ENCODE measurements at places on chromosomes 12 and 14.

DNA sequence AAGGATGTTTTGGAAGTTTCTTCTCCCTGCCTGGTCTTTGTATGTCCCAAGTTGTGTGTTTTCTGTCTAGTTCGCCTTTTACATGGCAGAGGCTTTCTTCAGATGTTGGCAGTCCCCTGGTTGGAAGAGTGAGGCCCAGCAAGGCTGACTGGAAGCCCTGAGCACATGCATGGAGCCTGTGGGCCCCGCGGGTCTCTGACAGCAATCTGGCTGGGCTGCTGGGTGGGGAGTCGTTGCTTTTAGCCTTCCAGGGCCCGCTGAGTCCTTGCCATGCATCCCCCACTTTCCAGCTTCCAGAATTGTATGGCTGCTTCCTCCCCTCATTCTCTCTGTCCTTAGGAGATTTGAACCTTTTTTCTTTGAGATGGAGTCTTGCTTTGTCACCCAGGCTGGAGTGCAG, 25.3 kb downstream of the ANKRD9 start:
- DNase-seq = no peak

- no peak for DNase-seq
These were observed 115.7 kb downstream of the SAMD4A start for GRCh38 chr14:54682578-54682977.

GRCh38 chr12:32947206-32948067, 50.9 kb upstream of the PKP2 start:
- no peak for DNase-seq

GRCh38 chr14:35284506-35284905, 7.7 kb upstream of the PSMA6 start:
- DNase-seq = no peak

GRCh38 chr12:30927222-30927611, 669 bp downstream of the TSPAN11 start:
- DNase-seq = no peak

GRCh38 chr12:69068448-69068847, 135.5 kb upstream of the CPM start:
- no peak for DNase-seq

GRCh38 chr14:93019970-93020369, 95.8 kb downstream of the ITPK1 start:
- DNase-seq = no peak

- no peak for DNase-seq
These were observed 10.6 kb downstream of the NACA start for GRCh38 chr12:56714431-56714929.

GRCh38 chr12:42760550-42760949, 171.0 kb upstream of the PRICKLE1 start:
- no peak for DNase-seq

DNA sequence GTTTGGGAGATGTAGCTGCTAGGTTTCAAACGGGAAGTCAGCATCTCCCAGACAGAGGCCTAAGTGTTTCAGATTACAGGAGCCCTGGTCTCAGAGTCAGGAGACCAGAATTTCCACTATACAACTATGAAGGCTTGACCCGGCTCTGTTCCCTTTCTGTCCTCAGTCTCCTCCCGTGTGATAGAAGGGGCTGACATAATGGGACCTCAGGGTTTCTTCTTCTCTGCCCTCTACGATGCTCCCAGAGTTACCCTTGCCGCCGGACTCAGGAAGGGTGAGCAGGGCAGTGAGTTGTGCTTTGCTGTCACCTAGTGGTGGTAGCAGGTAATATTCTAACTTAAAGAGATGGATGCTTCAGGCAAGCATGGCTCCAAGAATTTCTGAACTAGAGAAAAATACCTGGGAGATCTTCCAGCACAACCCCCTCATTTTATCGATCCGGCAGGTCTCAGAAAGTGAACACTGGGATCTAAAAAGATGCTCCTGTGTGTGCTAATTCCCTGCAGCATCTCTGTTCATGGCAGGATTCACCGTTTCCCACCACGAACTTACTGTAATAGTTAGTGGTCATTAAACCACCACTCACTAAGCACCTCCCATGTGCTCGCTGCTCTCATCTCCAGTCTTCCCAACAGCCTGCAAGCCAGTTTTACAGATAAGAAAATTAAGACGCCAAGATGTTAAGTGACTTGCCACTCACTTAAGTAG, 84.4 kb downstream of the VWF start:
- peak; percentile 8 for DNase-seq

DNA sequence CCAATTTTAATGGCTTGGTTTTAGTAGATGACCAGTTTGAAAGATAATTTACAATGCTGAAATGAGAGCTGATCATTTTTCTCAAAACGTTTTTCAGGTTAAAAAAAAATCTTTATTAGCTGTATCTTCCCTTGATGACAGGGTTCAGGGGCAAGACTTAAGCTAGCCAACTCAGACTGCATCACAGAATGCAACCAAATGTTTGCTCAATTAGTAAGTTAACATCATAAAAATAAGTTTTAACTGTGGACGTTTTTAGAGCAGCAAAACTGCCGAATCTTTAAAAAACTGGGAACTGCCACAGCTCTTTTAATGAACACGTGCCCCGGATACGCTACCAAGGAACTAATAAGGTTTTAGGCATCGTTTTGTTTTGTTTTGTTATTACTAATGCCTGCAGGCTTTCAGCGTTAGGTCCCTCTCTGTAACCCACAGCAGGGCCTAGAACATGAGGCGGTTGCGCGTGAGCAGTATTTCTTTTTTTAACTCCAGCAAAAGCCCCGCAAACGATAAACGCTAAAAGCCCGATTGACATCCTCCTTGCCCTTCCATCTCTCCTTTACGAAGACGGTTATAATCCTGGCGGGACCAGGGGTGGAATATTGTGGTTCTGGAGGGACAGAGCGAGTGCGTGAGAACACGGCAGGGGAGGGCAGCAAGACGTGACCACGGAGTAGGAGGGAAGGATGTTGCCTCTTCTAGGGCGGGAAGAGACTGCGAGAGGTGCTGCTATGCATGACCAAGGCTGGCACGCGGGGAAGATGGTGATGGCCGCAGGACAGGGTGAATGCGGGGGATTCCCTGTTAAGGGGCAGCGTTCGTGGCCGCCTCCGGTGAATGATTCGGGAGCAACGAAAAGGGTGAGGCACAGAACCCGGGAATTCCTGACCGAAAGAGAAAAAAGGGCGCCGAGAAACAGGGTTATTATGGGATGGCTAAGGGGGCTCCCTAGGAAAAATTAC, 652 bp downstream of the SUPT16H start:
- DNase-seq = peak; percentile 45

GRCh38 chr12:1662761-1663439, 28.0 kb upstream of the ADIPOR2 start:
- DNase-seq = no peak

- no peak for DNase-seq
These were observed 10.6 kb upstream of the TBPL2 start for GRCh38 chr14:55450987-55451386.

- DNase-seq = no peak
These were observed 7.8 kb downstream of the PITPNM2 start for GRCh38 chr12:123142921-123143735.

- no peak for DNase-seq
These were observed 26.5 kb upstream of the JDP2 start for GRCh38 chr14:75401361-75401760.

- DNase-seq = no peak
These were observed 66.3 kb downstream of the VRK1 start for GRCh38 chr14:96863327-96863985.

DNA sequence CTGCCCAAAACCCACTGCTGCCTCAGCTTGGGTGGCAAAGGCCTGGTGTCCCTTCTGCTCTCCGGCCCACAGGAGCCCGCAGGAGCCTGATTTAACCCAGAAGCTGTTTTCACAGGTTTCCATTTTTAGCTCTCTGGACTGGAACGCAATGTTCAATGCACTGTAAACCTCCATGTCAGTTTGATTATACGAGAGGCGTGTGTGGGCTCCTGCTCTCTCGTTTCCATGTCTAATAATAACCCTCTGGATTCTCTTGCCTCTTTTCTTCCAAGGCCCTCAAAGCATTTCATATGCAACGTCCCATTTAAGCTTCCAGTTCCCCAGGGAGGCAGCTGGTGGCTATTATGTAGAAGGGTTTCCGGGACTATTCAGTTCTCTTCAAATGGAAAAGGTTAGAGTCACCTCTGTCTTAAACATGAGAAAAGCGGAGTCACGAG, 161.1 kb downstream of the SUDS3 start:
- no peak for DNase-seq

DNA sequence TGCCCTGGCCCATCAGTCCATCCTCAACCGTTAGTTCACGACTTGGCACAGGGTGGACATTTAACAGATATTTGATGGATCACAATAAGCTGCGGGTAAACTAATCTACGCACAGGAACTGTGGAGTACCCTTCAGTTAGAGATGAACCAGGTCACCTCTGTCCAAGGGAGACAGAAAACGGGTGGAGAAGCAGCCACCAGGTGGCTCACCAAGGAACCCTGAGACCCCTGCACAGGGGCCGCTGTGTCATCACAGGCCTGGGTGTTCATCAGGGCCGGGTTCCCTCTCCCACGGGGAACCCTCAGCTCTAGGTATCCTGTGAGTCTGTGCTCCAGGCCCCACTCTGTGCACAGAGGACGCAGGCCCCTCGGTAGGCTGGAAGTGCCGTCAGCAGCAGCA, 122.2 kb downstream of the PIWIL1 start:
- DNase-seq = no peak

- DNase-seq = no peak
These were observed 33.9 kb upstream of the FAM222A start for GRCh38 chr12:109679501-109680263.

GRCh38 chr12:100337727-100338126, 19.1 kb upstream of the SLC17A8 start:
- no peak for DNase-seq

DNA sequence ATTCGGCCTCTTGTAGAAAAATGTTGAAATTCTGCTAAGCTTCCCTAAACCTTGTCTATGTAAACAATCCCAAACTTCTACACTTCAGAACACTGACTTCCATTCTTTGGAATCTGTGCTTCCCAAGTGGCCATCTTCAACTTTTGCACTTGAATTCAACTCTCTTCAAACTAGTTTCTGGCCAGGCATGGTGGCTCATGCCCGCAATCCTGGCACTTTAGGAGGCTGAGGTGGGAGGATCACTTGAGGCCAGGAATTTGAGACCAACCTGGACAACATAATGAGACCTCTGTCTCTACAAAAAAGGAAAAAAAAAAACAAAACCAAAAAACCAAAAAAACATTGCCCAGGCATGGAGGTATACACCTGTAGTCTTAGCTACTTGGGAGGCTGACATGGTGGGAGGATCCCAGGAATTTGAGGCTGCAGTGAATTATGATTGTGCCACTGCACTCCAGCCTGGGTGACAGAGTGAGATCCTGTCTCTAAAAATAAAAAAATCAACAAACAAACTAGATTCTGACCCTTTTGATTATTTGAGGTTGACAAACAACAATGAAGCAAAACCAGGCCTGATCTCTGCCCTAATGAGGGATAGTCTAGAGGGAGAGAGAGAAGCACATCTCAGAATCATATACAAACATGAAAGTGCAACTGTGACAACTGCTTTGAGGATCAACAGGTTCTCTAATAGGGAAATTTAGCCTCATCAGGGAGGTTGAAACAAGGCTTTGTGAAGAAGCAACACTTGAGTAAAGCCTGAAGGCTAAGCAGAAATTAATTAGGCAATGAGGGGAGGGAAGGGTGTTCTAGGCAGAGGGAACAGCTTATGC, 11.6 kb upstream of the C12orf75 start:
- DNase-seq = no peak

GRCh38 chr14:55221968-55222367, 30.6 kb upstream of the DLGAP5 start:
- no peak for DNase-seq

DNA sequence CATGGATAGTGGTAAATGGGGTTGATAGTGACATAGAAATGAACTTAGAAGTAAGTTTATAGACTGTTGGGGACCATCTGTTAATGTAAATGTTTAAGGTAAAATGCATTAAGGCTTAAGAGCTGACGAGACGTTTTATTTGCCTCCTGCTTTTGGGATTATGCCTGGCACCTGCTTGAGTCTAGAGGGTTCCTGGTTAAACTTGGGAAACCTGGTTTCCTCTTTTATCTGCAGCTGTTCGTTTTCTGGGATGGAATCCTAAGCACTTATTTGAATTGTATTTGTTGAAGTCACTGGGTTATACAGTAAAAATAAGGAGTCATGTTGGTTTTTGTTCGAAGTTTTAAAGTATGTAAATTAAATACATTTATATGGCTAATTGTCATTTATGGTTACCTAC, 914.7 kb downstream of the NRXN3 start:
- DNase-seq = no peak

DNA sequence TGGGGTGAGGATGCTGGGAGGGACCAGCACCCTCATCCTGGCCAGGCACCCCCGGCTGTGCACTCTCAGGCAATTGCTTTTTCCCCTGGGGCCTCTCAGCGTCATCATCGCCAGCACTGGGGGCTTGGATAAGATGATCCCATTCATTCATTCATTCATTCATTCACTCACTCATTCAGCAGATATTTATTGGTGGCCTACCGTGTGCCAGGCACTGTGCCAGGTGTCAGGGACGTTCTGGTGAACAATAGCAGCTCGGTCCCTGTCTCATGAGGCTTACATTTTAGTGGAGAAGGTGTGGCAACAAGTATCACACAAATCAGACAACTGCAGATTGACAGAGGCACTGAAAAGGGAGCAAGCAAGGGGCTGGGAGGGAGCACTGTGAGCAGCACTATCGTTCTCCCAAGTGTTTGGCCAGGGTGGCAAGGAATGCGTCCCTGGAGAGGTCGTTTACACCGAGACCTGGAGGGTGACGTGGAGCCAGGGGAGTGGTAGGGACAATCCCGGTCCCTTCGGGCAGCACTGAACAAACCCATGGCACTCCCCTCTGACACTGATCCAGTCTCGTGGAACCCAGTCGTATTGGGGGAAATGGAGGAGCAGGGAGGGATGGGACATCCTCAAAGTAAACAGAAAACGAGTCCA, 124.1 kb downstream of the PAPOLA start:
- no peak for DNase-seq

DNA sequence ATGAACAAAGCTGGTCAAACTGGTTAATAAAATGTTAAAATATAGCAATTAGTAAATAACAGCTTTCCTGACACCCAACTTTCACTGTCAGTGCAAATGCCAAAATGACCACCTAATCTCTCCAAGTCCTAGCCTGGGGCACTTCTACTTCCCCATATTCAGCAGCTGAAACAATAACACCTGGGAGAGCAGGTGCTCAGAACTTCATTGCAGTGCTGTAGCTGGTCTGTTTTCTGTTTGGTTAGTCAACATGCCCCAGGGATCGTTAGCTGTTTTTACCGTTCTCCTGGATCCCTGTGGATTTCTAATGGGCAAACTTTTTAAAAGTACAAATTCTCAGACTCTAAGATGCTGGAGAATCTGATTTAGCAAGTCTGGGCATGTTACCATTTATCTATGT, 759.7 kb downstream of the GALC start:
- no peak for DNase-seq

DNA sequence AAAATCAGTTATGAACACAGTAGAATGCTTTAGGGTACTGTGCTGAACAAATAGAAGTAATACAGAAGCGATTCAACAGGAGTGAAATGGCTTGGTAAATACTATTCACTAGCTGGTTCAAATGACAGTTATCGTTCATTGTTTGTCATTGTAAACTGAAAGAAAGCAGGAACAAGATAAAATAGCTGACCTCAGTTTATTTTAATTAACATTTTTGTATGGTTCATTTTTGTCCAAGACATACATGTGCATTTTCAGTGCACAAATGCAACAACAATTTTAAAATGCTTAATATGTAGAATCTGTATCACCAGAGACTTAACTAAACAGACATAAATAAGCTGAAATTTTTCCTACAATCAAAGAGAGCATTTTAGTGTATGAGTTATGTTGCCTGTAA, 49.9 kb downstream of the ALX1 start:
- DNase-seq = no peak
